NCI-H1105 treated with DMSO at 0.1 percent for 48 hours (cell line): ENCODE measurements at places on chromosomes 13 and 19.

DNA sequence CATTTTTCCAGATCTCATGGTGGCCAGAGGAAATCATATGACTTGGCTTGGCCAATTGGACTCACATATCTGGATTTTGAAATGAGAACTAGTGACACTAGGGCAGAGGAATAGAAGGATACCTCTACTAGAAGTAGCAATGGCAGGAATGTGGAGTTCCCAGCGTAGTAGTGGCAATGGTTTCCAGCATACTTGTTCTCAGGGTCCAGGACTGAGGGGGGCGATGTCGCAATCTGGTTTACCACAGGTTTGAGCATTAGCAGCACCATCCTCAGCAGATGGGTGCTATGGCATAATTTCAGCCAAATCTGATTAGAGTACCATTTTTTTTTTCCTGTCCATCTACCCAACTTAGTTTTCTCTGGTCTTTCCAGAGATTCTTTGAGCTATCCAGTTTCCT, 8.1 kb upstream of the SLITRK1 start:
- no peak for DNase-seq

DNA sequence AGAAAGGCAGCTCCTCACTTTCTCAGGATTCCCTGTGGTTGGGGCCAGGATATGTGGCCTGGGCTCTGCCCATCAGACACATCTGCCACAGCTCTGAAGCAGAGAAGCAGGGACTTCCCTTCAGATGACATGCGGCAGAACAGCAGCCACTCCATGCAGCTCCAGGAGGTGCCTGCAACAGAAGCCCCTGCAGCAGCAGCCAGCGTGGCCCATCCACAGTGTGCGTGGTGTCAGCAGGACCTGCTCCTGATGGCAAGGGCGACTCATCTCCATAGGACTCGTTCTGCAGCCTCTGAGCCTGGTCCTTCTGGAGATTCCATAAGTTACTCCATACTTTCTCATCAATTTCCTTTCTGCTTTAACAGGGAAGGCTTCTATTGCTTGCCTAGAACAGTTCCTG, 105.0 kb downstream of the SUCLA2 start:
- DNase-seq = no peak

DNA sequence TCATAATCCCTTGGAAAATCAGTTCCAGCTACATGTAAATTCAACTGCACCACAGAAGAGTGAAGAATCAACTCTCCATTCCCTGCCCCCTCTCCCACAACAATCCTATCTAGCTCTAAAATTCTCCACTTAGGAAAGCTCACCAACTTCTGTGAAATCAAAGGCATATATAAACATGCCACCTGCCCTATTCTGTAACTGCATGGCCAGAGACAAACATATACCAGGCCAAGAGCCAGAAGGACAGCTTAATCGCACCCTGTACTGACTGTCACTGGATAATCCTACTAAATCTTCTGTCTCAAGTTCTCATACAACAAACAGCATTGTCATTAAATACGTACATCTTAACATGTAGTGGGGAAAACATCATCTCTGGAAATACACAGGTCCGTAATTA, 58.2 kb upstream of the EEF1AKMT1 start:
- peak; percentile 29 for DNase-seq

GRCh38 chr19:56988299-56988698, 131.5 kb upstream of the USP29 start:
- no peak for DNase-seq

GRCh38 chr13:111327730-111328573, 7.5 kb downstream of the TEX29 start:
- no peak for DNase-seq

DNA sequence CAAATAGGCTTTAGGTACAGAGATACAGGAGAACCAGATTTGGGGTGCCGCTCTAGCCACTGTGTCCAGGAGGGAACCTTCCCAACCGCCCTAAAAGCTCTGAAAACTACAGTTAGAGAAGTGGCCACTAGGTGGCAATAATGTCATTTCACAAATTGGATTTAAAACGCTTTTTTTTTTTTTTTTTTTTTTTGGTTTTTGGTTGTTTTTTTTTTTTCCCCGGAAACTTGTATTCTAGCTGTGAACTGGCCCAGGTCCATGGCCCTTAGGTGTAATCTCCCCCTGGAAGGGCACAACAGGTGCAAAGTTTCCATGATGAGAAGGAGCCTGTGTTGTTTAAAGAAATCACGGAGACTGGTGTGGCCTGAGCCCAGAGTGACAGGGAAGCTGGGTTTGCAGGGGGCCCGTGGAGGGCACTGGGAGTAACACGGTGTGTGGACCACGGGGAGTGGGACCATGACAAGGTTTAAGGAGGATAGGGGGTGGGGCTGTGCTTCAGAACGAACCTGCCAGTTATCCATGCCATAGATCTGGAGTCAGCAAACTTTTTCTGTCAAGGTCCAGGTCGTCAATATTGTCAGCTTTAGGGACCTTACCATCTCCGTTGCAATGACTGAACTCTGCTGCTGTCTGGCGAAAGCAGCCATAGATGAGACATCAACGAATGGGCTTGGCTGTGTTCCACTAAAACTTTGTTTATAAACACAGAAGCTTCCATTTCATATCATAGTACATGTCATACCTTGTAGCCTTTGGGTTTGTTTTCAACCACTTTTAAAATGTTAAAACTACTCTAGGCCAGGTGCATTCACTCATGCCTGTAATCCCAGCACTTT, 10.1 kb downstream of the OR1I1 start:
- DNase-seq = peak; percentile 63

GRCh38 chr13:38871275-38871674, 119.4 kb downstream of the STOML3 start:
- DNase-seq = no peak

DNA sequence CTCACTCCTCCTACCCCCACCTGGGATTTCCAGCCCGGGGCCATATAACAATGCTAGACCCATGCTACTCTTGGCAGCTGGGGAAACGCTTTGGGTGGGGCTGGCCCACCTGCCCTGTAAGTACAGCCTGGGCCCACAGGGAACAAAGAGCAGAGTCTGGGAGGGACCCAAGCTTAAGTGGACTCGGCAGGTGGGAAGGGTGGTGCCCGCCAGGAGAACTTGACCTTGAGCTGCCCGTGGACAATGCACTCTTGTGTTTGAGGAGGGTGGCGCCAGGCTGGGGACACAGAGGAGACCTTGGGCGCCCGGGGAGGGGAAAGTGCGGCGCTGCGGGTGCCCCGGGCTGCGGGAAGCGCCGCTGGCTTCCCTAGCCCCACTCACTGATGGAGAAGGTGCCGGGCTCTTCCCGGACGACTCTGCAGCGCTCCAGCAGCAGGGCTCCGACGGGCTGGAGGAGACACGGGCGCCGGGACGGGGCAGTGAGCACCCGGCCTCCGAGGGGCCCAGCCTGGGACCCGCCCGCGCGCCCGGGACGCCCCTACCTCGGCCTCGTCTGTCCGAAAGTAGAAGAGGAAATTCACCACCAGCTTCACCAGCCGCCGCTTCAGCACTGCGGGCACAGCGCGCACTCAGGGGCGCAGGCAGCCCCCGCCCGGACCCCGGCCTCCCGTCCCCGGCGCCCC, 607 bp downstream of the PLEKHJ1 start:
- DNase-seq = peak; percentile 90

GRCh38 chr13:76579701-76580100, 306.5 kb downstream of the KCTD12 start:
- DNase-seq = no peak

- no peak for DNase-seq
Observed at GRCh38 chr13:99374994-99375737, 68.0 kb upstream of the GPR183 start.

GRCh38 chr13:95494082-95494681, 58.3 kb upstream of the CLDN10 start:
- DNase-seq = peak; percentile 46

DNA sequence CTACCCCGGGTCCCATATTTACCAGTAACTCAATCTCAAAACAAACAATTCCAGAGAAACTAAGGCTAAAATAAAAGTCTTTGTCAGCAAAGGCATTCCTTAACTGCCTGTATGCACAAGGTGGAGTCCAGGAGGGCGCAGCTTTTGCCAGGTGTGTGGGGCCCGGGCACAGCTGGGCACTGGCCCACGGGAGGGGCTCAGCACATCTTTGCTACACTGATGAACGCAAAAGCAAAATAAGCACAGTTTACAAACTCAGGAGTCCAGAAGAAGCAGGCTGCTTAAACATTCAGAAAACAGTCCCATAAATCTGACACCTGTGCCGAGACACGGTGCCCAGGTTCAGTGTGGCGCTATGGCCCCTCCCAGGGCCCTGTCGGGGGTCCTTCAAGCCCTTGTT, 70.8 kb downstream of the SLC7A1 start:
- no peak for DNase-seq

- no peak for DNase-seq
Observed at GRCh38 chr19:47230921-47231214, at the start of gene BBC3. Gene BBC3 (minus strand): TSS chr19:47231199. CDS start chr19:47228431, 2,768 bp downstream.

- peak; percentile 70 for DNase-seq
Observed at GRCh38 chr13:77492982-77493381, 42.5 kb upstream of the SCEL start.

DNA sequence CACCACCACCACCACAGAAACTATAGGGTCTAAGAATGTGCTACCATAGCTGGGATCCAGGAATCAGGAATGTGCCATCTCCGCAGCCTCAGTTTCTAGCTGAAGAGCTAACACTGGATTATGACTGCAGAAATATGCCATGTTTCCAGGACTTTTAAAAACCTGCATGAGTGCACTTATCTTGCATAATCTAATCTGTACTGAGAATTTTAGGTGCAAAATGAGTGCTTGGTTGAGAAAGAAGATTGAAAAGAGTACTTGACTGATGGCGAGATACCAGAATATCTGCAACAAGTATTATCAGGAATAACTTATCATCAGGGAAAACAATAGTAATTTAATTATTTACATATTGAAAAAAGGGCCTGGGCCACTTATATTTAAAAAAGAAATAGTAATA, 97.2 kb upstream of the FAM216B start:
- DNase-seq = no peak

DNA sequence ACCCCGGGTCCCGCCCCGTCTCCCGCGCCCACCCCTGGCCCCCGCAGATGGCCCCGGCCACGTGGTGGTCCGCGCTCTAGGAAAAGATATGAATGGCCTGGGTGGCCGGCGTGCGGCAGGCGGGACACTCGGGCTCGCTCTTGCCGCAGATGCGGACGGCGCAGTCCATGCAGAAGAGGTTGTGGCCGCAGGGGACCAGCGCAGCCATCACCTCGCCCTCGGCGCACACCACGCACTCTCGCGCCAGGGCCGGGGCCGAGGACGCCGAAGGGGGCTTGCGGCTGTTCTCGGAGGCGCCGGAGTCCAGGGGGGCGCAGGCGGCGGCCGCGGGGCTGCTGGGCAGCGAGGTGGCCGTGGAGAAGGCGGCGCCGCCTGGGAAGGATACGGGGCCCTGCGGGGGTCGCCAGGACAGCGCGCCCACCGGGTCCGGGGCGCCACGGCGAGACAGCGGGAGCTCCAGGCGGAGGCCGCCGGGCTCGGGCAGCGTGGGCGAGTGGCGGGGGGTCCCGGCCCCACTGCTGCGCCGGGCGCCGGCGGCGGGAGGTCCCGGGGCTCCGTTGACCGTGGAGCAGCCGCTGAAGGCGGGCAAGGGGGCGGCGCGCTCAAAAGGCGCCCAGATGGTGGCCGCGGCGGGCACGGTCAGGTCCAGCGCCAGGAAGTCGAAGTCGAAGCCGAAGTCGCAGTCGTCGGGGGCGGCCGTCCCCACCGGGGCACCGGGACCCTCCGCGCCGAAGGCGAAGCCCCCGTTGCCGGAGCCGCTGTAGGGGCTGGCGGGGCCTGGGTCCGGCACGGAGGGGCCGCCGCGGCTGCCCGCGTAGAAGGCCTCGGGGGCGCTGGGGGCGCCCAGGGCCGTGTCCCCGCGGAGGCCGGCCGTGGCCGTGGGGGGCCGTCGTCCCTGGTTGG, 12.4 kb downstream of the MEX3D start:
- DNase-seq = no peak

GRCh38 chr13:51846756-51847155, 1.8 kb upstream of the TMEM272 start:
- no peak for DNase-seq

DNA sequence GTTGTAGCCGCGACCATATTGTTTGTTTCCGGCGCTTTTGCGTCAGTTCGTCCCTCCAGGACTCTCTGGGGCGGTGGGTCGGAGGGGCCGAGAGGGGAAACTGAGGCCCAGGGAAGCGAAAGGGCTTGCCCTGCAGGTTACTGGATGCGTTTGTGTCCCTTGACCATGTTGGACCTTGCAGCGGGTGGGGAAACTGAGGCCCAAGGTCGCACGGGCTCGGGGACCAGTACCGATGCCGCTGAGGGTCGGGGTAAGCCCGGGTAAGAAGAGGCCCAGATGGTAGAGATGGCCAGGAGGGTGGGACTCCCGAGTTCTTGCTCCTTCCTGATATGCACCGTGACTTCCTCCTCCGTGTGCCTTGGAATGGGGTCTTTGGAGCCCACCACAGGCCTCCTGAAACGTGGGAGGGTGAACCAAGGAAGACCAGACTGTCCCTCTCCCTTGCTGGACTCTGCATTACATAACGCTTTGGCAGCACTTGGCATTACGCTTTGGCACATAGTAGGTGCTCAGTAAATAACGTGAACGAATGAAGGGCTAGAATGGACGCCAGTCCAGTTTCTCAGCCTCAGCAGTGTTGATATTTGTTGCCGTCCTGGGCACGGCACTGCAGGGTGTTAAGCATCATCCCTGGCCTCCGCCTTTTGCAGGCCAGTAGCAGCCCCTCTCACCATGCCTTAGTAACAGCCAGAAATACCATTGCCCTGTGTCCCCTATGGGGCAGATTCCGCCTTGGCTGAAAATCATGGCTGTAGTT, 743 bp downstream of the CHAF1A start:
- no peak for DNase-seq

- DNase-seq = no peak
Observed at GRCh38 chr13:98504371-98504963, 72.4 kb downstream of the STK24 start.

DNA sequence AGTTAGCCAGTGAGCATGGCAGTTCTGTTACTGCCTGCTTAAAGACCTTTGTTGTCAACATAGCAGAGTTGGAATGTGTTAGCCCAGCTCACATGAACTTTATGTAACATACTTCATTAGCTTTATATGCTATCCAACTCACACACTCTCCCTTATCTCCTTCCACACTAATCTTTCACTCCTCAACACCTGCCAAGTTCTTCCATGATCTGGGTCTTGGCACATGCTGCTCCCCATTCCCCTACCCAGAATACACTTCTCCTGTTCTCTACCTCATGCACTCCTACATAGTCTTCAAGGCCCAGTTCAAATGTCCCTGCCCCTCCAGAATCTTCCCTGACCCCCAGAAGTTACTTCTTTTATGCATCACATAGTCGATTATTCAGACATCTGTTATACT, 179.3 kb downstream of the KATNAL1 start:
- no peak for DNase-seq

GRCh38 chr19:39568604-39569003, 28.6 kb upstream of the EID2 start:
- no peak for DNase-seq

DNA sequence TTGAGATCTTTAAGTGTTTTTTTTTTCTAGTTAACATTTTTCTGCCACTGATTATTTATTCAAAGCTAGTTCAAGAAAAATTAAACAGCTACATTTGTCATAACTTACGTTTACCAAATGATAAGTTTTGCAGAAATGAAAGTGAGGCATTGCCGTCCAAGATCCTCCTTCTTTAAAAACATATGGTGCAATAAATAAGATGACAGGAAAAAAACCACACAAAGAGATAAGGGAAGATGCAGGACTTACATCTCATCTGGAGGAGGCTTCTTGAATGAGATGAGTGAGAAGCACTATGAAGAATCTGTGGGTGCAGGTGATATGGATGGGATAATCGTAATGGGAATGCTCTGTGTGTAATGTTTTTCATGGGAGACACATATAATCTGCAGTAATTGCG, 12.4 kb downstream of the TNFSF13B start:
- no peak for DNase-seq
